ENCODE measurements at places on chromosomes 11 and 22. TPM values are rescaled to one million over a fixed set of nuclear protein-coding genes. Genes with fewer than 3 reads are reported as not detected.

PATE2 gene
- not detected for total RNA-seq

SHISAL1 gene
- not detected for total RNA-seq

NXF1 gene
- 55.5 TPM for total RNA-seq

MUC6 gene
- total RNA-seq, result 0.02 TPM

H19 gene
- total RNA-seq, result 10.5 TPM

CCDC89 gene
- 0.22 TPM for total RNA-seq

WNT11 gene
- 1.9 TPM for total RNA-seq

APOBEC3B gene
- 10.3 TPM for total RNA-seq

GRCh38 chr11:70242885-70243284 is 27.6 kb upstream of the PPFIA1 start:
- DNase-seq, result no peak

DNA sequence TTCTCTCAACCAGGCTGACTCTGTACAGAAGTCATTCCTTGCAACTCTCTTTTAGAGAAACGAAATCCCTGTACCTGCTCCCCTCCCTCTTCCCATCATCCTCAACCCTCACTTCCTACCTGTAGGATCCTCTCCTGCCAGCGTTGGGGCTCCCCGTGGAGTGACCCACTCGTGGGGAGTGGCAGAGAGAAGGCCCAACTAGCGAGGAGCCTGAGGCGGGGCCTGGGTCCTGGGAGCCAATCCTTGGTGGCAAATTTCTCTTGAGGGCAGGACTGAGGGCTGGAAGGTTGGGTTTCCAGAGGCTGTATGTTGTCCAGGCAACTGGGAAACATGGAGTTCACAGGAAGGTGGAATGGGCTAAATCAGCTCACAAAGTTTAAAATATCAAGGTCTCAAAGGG is 10.4 kb downstream of the NHERF4 start:
- peak; percentile 70 for DNase-seq

DNA sequence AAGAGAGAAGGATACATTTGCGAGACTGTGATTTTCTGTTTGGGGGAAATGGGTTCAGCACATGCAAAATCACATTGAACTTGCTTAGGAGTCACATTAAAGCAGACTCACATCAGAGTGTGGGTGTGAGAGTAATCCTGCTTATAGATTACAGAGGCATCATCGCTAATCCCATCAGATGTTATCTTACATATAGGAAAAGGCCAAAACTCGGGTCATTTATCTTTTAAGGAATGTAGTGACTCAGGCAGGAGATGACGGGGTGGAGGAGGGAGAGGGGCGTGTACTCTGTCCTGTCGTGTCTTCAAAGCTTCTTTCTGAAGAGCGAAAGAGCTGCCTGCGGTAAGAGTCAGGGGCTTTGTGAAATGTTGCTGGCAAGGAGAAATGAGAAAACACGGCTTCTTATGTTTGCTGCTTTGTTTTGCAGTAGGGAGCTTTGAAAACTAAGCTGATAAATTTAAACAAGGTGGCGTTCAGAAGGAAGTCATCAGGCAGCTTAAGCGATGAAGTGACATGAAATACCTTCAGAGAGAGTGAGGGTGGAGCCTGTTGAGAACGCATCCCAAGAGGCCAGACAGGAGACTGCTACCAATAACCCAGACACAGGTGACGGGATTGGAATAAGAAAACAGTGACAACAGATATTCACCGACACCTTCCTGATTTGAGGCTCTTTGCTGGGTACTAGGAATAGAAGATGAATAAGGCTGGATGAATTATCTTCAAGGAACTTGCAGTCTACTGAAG is 2.2 kb upstream of the C11orf16 start:
- DNase-seq, result peak; percentile 53

GRCh38 chr11:14073849-14074476 is 111.4 kb downstream of the SPON1 start:
- DNase-seq, result no peak

DNA sequence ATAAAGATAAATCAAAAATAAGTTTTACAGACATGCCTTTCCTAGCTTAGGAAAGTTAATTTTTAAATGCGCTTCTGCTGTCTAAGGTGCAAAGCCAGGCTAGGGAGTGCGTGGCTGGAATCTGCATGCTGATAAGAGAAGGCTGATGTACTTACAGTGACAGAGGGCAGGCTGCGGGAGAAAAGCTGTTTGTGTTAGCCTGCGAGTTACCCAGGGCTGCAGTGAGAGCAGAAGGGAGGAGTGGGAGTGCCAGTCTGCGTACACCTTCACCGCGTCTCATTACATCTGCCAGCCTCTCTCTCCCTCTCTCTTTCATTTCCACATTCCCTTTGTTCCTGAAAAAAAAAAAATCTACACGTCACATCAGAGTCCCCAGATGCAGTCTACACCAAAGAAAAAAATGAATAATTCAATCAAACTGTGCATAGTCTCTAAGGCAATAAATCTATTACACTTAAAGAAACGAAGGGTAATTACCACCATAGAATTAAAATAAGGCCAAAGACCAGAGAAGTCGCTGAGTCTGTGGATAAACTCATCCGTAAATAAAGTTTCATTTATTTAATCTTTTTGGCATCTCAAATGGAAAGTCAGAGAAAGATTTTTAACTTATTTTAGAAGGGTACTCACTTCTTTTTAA is 126.4 kb upstream of the C11orf58 start:
- no peak for DNase-seq

GRCh38 chr11:66973956-66974580 is 1.0 kb upstream of the C11orf86 start:
- DNase-seq, result no peak

DNA sequence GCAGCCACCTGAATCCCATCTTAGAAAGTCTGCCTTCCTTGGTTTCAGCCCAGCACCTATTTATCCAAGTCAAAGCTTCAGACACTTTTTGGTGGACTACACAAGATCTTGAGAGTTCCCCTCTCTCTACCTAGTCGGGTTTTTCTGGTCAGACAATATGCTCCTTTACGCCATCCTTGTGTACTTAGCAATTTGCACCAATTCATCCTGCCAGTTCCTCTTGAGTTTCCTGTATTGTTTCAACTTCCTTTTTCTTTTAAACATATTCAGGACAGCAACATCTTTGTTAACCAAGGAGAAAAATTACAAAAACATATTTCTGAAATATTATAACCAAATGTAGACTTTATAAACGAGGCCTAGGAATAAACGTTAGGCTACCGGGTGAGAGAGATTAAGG is 368.2 kb upstream of the CADM1 start:
- DNase-seq, result no peak

- DNase-seq, result no peak
These were observed 95.0 kb upstream of the KCNA4 start for GRCh38 chr11:30111786-30112185.

DNA sequence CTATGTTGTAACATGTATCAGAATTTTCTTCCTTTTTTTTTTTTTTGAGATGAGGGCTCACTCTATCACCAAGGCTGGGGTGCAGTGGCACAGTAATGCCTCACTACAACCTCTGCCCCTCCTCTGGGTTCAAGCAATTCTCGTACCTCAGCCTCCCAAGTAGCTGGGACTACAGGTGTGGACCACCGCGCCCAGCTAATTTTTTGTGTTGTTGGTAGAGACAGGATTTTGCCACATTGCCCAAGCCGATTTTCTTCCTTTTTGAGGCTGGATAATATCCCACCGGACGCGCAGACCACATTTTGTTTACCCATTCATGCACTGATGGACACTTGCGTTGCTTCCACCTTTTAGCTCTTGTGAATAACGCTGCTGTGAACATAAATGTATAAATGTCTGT is 97.0 kb downstream of the BRD1 start:
- DNase-seq, result no peak

Data from HCT116 (cell line).